ENCODE measurements at places on chromosomes 4 and X.

- no peak for DNase-seq
These were observed 354.6 kb downstream of the GRID2 start for GRCh38 chr4:92658318-92658717.

DNA sequence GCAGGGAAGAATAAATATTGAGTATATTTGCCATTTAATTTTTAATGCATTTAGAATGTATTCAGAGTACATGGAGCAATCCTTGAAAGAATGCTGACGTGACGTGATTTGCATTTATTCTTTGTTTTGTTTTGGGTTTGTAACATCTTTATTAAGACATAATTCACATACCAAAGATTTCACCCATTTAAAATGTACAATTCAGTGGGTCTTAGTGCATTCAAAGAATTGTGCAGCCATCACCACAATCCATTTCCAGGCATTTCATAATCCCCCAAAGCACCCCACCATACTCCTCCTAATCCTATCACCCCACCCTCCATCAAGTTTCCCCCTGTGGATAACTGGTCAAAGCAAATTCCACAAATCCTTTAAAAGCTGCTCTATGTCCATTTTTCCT lies 87.4 kb downstream of the FAM9B start:
- no peak for DNase-seq

- no peak for DNase-seq
These were observed 25.4 kb upstream of the IL2 start for GRCh38 chr4:122481766-122482405.

GRCh38 chrX:55908661-55909212 lies 191.2 kb downstream of the RRAGB start:
- DNase-seq = peak; percentile 19

DNA sequence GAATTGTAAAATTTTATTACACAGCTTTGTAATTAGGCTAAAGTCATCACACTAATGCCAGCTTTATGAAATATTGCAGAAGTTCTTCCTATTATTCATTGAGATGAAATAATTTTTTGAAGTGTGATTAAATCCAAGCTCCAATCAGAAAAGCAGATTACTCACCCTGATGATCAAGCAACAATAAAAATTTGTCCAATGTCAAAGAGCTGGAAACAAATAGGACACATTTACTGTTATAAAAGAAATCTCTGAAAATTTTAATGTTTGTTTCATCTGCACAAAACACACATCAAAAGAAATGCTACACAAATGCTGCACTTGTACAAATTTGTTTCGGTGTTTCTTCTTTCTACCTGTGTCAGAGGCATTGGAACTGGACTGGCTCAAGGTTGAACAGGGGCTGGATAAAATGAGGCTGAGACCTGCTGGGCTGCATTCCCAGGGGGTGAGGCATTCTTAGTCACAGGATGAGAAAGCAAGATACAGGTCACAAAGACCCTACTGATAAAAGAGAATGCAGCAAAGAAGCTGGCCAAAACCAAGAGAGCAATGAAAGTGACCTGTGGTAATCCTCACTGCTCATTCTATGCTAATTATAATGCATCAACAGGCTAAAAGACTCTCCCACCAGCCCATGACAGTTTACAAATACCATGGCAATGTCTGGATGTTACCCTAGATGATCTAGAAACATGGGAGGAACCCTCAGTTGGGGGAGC lies 78.3 kb downstream of the GASK1B start:
- DNase-seq = no peak

DNA sequence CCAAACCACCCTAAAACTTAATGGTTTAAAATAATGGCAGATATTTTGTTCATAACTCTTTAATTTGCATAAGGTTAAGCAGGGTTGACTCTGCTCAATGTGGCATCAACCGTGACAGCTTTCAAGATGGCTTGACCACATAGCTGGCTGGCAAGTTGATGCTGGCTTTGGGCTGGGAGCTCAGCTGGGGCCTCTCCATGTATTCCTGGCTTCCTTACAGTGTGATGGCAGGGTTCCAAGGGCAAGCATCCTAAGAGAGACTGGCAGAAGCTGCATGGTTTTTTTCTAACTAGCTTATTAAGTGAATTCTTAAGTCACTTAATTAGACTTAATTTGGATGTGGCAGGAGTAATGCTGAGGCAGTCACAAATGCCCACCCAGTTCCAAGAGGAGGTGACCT lies 4.5 kb downstream of the RP2 start:
- DNase-seq = no peak

GRCh38 chr4:141640696-141641095 lies 4.3 kb downstream of the IL15 start:
- DNase-seq = no peak

DNA sequence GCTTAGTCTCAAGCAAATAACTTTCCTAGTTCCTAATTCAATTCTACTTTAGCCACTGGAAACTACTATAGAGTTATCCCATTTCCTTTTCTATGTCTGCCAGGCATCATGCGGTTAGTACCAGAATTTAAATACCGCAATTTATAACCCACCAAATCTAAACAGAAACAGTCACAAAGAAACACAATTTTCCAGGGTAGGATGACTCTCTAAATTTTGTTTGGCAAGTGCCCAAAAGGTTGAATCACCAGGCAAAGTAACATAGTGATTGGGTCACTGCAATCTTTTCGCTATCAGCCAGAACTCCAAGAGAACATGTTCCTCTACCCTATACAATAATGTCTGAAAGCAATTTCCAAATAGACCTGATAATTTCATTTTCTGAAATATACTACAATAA lies 240.2 kb upstream of the GRIA3 start:
- DNase-seq = no peak

GRCh38 chr4:40238008-40238699 lies 41.3 kb downstream of the RHOH start:
- no peak for DNase-seq

DNA sequence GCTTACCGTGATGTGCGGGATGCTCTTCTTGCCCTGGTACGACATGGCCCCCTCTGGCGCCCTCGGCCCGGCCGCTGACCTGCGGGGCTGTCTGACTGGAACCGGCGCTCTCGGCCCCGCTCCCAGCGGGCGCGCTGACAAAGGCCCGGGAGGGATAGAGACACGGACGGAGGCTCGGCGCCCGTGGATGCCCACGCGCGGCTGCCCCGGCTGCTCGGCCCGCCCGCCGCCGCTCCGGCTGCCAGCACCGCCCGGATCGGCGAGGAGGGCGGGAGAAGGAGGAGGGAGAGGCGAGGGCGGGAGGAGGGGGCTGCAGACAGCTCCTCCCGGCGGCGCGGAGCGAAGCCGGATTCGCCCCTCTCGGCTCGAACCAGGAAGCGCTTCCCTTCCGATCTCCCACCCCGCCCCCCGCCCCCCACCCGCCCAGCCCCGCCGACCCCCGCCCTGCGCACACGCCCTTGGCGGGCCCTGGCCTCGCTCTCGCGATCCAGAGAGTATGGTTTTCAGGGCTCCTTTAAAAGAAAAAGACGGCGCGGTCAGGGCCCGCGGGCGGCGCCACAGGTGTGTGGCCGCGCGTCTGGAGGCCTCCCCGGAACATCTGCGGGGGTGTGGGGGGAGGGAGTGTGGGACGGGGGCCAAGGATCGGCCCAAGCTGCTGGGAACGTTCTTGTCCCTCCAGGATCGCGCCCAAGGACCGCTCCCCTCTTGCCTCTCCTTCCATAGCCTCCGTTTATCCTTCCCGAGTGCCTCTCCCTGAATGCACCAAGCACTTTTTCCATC lies 4.5 kb downstream of the CRMP1 start:
- no peak for DNase-seq

- DNase-seq = no peak
These were observed 408.2 kb downstream of the BCOR start for GRCh38 chrX:39689376-39690104.

DNA sequence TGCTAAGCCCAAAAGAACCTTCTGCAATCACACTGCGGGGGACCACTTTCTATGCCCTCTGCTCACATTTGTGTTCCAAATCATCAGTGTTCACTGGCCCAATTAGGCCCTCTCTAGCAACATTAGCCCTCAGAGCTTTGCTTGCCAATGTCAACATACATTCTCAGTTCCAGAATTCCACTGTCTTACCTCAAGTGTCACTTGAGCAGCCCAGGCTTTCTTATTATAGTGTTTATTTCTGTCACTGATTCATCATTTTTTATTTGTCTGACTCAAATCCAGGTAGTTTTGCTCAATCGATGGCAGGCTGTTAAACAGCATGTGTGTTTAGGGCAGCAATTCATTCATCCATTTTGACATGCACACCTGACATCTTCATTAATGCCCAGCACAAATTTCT lies 291.2 kb downstream of the TEX13A start:
- DNase-seq = no peak

- DNase-seq = peak; percentile 72
These were observed 1.7 kb upstream of the FGFRL1 start for GRCh38 chr4:1009542-1010394.

- DNase-seq = no peak
These were observed 48.0 kb downstream of the PROM1 start for GRCh38 chr4:16035843-16036242.

DNA sequence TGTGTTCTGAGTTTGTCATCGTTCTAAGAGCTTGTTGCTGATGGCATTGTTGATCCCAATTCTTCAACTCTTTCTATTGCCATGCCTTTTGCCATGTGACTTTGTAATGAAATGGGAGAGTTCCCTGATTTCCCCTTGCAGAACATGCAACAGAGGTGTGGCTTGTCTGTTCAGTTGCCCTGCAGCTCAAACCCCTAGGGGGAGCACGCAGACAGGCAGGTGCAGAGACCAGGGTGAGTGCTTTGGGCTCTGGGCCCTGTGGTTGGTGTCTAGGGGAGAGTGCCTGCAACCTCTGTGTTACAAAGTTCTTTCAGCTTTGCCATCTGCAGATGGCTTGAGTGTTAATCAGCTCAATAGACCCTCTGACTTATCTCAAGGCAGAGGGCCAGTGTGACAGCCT lies 332.7 kb downstream of the MID1IP1 start:
- peak; percentile 7 for DNase-seq

DNA sequence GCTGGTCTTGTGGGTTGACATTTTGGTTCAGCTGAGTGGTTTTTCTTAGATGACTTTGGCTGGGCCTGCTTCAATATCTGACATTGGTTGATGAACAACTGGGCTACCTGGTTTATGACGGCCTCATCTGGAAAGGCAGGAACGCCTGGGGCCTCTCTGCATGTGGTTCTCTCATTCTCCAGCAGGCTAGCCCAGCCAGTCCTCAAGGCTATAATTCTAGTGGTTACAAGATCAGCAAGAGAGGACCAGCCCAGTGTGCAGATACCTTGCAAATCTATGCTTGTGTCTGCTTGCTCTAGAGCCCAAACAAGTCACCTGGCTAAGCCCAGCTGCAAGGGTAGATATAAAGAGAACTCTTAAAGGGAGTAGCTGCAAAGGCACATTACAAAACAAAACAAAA lies 214.2 kb upstream of the PUDP start:
- DNase-seq = no peak

DNA sequence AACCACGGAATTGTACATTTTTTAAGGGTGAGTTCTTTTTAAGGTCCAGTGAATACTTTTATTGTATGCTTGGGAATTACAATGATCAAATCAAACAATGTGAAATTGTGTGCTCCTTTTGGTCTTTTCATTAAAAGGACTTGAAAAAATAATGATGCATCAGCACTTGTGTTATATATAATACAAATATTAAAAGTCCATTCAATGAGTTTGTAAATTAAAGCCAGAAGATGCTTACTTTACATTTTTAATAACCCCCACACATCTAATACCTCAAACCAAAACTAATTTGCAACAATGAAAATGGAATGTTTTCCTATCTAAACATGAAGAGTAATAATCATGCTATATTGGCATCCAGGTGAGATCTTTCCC lies 369.8 kb upstream of the LCORL start:
- no peak for DNase-seq

DNA sequence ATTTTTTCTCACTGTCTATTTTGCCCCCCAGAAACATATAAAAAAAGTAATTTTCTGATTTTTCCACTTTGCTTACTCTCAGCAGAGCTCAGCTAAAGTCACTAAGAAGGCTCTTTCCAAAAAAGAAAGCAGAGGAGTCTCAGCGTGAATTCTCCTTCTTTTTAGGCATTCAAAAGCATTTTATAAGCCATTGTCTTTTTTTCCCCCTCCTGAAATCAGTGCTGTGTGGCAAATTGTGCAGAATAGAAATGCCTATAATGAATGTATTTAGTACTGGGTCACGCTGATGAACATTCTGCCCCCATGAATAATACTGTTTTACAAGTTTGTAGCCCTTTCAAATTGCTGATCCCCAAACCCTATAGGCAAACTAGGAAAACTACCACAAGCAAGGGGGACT lies 1.6 kb upstream of the PCDH18 start:
- DNase-seq = no peak

GRCh38 chr4:150578745-150579501 lies 3.0 kb upstream of the MAB21L2 start:
- no peak for DNase-seq

DNA sequence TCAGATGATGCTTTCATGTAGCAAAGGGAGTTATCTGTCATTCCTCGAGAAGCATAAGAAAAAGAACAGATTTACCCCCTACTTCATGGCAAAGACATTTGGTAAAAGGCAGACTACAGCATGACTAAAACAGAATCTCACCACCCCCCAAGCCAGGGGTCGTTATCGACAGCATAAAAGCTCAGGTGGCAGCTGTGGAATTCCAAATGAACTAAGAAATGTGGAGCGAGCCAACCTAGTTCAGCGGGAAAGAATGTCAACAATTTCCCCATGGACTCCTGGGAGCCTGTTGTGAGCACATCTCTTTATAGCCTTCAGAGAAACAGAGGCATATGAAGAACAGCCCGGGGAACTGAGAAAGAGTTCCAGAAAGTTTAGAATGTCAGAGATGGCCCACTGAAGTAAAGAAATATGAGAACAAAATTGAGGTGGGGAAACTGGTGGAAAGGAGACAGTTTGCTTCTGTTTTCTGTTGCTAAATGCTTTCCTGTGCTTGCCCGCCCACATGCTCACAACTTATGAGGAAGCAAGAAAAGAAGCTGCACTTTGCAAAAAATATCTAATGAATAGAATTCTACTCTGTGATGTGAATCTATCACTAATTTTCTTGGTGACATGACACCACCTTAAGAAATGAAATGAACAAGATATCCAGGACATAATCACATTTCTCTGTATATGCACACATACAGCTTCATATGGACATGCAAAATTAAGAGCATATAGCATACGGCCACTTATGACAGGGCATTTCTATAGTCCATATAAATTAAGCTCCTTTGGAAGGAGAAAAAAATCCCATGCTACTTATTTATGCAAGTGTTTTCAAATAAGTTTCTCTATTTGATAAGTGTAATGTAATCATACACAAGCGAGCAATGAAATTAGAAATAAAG lies 135.3 kb upstream of the MID1 start:
- no peak for DNase-seq

- DNase-seq = no peak
These were observed 186.2 kb upstream of the TBL1X start for GRCh38 chrX:9278475-9279233.

- DNase-seq = no peak
These were observed 591.4 kb upstream of the PCDH10 start for GRCh38 chr4:132557660-132558059.

- no peak for DNase-seq
These were observed 402.7 kb upstream of the TEX13C start for GRCh38 chrX:124917011-124917410.

DNA sequence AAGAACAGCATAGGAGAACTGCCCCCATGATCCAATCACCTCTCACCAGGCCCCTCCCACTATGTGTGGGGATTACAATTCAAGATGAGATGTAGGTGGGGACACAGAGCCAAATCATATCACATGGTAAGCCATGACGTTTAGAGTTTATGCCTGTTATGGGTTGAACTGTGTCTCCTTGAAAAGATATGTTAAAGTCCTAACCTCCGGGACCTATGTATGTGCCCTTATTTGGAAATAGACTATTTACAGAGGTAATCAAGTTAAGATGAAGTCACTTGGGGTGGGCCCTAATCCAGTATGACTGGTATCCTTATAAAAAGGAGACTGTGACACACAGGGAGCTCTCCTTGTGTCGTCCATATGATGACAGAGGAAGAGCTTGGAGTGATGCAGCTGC lies 25.2 kb upstream of the SLC2A9 start:
- no peak for DNase-seq

Measured in activated CD4-positive, alpha-beta T cell treated with anti-CD3 and anti-CD28 coated beads, Interleukin-2, amount 10 ng/mL, durations not matched to agents 7 days and 5 days (primary cell).